ENCODE measurements at places on chromosomes 12 and 14.

GRCh38 chr14:82655770-82656169 is 1122.1 kb upstream of the SEL1L start:
- no peak for DNase-seq

DNA sequence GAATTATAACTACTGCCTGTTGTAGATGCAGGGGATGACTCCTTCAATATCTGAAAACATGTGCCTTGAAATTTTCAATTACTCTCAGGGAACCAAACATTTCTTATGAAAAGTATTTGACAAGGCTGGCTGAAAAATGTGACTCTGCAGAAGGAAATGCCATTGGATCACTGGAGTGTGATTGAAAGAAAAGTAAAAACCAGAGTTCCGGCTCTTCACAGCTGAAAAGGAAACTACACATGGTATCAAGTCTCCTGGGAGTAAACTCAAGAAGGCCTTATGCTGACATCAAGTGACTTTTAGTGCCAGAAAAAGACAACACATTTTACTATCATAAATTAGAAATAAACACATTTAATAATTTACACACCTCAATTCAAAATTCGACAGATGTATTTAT is 693.0 kb downstream of the LRFN5 start:
- DNase-seq, result no peak

DNA sequence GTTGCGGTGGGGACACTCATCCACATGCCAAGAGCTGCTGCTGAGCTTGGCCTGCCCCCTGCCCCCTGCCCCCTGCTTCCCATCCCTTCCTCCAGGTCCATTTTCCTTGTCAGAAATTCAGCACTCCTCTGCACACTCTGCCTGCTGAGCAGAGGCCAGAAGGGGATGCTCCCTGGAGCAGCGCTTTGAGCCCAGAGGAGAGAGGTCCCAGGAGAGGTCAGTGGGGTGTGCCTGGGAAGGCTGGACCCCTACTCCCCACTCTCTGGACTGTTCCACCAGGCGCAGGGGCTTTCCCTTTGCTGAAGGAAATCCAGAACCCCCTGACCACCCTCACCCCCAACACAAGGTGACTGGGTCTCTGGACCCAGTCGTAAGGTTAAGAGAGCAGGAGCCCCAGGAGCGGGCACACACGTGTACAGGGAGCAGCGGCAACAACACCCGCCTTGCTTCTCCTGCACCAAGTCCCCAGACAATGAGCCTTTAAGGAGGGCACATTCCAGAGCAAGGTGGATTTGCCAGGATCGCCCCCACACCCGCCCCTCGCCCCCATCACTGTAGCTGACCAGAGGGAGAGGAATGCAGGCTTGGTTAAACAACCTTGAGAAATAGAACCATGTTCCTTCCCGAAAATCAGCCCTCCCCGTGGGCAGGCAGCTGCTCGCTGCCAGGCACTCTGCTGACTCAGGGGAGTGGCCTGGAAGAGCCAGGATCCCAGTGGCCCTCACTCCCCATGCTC is 30.7 kb downstream of the ISCA2 start:
- DNase-seq, result no peak

GRCh38 chr14:96252999-96253539 is 2.9 kb upstream of the BDKRB1 start:
- DNase-seq, result no peak

DNA sequence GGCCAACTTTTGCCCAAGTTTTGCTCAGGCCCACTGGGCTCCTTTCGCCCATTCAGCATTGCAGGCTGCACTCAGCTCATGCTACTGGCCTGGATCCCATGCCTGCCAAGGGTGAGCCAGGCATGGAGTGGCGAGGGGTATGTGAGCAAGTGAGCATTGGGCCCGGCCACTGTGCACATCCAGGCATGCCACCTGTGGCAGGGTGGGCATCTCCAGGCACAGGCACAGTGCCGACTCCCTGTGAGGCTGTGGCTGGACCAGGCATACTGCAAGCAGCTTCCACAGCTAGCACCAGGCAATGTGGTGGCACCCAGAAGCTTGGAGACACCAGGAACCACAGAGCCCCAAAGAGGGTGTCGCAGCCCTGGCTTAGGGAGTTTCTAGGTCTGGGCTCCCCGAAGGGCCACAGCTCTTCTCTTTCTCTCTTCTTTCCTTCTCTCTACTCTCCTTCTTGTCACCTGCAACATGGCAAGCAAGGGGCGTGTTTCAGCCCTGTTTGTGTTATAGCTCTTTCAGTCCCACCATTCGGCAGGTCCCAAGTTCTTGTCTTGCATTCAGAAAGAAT is 15.6 kb downstream of the FAM186A start:
- no peak for DNase-seq

GRCh38 chr12:104060791-104061190 is 3.5 kb upstream of the HCFC2 start:
- DNase-seq, result no peak

DNA sequence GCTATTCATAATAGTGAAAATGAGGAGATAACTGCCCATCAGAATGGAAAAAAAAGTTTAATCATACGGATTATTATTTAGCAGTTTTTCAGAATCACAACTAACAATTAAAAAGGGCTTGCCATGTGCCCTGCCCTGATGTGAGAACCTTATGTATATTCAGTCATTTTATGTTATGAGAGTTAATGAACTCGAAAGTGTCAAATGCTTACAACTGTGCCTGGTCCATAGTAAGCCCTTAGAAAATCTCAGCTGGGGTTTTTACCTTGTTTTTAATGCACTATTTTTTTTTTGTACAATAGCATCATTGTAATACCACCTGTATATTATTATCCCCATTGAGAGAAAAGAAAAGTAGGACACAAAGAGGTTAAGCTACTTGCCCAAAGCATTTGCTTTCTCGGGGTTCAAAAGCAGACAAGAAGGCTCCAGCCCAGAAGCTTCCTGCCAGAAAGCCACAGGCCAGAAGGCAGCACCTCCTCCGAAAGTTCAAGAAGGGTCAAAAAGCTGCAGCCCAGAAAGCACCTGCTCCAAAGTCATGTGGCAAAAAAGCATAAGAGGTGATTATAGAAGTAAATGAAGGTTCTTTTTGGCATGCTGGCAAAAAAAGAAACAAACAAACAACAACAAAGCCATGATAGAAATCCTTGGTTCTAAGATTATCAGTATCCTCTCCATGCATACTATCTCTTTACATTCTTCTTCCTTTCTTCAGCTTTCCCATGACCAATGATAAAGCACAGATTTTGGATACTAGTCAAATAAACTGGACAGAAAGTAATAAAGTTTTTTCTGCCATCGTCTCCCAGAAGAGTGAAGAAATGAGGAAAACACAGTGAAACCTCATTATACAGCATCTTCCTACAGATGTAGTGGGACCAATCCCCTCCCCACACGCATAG is 59.1 kb upstream of the NAP1L1 start:
- no peak for DNase-seq

Data from CD4-positive, alpha-beta T cell treated with Interleukin-15 for 1 hour (primary cell).